ENCODE measurements at places on chromosomes 6 and 20.

DNA sequence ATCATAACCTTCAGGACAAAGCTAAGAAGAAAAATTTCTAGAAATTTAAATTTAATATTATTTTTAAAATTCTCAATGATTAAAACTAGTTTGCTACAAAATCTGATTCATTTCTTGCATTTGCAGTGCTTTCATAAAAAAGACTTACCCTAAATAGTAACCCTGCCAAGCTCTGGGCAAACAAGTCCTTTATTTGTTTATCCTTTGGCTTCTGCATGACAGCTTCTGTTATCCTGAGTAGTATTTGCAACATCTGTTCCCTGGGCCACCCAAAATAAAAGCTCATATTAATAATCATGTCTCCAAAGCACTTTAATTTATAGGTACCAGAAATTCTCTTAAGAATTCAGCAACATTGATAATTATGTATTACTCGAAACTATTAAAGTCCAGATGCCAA, 101.3 kb downstream of the RALGAPA2 start:
- no peak for DNase-seq

DNA sequence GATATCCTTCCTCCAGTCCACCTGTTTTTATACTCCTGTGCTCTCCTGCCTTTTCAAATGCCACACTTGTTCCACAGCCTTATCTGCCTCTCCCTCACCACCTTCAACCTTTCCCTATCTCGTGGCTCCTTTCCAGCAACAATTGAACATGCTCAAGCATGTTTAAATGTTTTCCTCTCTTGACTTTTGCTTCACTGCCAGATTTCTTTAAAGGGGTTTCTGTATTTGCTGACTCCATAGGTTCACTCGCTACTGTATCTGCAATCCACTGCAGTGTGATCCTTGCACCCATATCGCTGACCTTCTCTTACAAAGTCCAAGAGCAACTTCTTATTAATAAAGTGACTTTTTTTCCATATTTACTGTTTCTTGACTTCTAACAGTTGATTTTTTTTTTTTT, 11.2 kb upstream of the GMNN start:
- no peak for DNase-seq

- no peak for DNase-seq
Observed at GRCh38 chr6:301526-301925, 9.2 kb downstream of the DUSP22 start.

- DNase-seq, result no peak
Observed at GRCh38 chr20:59770270-59770669, 163.2 kb downstream of the SYCP2 start.

GRCh38 chr6:120935016-120935415, 399.3 kb downstream of the TBC1D32 start:
- DNase-seq, result no peak

DNA sequence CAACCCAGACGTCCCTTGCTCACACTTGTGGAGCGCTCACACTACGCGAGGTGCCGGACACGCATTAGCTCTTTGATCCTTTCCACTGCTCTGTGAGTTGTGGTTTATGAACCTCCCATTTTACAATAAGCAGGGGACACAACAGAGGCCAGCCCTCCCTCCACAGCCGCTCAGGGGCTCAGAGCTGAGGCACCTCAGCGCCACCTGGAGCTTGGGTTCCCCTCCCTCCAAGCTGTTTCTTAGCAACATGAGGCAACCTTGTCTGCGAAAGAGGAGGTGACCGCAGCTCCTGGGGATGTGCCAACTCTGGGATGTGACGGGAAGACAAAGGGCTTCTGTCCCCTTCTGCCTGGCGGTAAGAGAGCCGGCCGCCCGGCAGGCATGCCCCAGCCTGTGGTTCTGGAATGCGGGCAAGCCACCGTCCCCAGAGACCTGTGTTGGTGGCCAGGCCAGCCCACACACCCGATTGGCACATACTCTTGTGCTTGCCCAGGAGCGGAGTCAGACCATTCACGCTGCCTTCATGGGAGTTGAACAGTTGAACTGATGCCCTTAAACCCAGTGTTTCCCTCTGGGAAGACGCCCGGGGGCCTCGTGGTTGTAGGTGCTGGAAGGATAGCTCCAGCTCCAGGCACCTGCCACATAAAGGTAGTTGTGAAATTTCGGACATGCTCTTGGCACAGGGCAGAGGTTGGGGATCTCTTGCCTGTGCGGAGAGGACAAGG, 44.5 kb downstream of the RBM38 start:
- DNase-seq, result peak; percentile 19

DNA sequence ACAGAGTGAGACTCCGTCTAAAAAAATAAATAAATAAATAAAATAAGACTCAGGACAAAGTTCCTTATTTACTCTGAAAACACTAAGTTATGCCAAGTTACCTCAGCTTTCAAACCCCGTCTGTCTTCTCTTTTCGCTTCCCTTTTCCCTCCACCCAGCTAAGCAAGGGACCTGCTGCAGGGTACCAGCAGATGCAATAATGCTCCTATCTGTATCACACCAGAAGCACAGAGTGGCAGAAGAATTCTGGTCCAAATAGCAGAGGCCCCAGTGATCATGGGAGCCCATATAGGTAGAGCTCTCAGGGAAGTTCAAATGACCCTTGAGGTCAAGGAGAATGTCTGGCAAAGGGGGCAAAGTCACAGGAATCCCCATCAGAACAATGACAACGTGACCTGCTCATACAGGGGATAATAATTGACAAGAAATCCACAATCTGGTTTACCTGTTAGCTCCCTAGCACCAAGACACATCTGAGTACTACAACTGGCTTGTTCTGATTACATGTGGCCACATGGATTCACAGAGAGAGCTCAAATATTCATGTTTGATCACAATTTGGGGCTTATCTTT, 8.7 kb downstream of the GCM1 start:
- no peak for DNase-seq

GRCh38 chr6:167839343-167839742, 12.6 kb downstream of the AFDN start:
- no peak for DNase-seq

- no peak for DNase-seq
Observed at GRCh38 chr20:32204205-32205109, 3.1 kb downstream of the PLAGL2 start.

DNA sequence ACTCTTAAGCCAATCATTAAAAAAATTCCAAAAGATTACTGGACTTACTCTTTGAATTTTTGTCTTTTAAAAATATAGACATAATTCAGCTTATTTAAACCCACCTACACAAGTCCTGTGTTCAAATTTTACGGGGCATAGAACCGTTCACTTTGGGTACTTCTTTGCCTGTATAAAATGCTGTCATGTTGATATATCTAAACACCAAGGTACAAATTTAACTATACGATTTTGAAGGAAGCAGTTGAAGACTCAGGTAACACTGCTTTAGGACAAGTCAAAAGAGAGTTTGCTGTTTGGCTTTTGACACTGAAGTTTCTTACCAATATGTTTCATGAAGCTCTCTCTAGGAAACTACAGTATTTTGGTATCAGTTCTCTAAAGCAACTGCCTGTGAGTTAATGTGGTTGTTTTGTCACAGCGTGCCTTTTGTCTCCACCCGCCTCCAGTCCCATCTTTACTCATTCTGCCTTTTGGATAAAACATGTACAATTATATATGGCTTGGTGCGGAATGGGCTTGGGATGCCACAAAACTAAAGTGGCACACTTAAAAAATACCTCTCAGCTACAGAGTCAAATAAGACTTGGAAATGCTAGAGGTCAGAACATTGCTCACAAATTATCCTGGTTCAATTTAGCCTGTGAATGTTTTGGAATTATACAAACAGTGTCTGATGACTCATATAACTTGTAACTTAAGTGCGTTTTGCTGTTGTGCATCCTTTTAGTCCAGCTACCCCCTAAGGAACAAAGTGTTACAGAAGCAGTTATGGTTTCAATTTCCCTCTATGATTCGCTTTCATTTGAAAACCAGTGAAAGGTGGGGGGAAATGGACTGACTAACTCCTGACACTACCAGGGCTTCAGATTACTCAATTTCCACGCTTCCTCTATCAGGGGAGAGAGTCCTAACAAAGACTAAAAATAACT, 38.7 kb downstream of the RGS17 start:
- no peak for DNase-seq

DNA sequence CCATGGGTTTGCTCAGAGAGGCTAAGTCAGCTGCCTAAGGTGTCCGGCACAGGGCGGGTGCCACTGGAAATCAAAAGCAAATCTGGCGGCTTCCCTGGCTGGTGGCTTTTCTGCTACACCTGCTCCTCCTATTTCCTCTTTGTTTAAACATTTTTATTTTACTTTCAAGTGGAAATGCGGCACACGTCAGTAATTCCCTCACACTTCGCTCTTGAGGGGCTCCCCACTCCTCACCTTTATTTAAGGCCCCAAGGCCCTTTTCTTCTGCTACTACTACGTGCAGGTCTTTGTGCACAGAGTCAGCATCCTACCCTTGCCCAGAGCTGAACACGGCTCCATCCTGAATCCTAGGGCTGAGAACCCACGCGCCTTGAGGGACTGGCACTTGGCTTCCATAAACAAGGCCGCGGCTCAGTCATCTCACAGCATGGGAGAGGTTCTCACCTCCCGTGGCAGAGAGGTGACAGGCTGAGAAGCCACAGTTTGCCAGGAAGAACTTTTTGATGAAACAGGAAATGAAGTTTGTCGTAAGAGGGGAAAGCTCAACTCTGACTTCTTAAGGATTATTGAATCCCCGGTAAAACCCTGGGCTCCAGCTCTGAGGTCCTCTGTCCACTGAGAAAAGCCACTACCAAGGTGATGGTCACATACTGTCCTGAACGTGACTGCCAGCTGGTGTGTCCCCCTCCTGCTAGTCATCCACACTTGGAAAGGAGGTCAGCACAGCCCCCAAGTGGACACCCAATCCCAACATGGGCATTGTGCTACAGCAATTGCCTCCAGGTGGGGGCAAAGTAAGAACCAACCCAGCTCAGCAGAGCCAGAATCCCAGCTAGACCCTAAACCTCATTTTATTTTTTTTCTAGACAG, 48.0 kb downstream of the NFATC2 start:
- no peak for DNase-seq

DNA sequence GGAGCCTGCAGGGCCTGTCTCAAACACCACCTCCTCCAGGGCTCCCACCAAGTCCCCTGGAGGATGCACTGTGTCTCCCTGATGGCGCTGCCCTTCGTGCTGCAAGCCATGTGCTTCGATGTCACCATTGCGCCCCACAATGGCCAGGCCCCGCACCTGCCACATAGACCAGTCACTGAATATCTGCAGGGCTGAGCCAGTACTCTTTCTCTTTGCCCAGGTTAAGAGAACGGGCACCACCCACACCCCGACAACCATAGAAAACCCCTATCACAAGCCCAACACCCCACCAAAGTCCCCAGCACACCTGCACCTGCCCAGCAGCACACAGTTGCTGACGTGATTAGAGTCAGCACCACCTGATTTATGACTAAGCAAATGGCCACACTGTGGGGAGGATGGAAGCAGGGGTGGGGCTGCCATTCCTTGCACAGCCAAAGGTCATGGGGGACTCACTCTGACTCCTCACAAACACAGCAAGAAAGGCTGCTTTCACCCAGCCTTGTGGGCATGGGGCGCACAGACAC, 104.3 kb downstream of the SLC23A2 start:
- no peak for DNase-seq

DNA sequence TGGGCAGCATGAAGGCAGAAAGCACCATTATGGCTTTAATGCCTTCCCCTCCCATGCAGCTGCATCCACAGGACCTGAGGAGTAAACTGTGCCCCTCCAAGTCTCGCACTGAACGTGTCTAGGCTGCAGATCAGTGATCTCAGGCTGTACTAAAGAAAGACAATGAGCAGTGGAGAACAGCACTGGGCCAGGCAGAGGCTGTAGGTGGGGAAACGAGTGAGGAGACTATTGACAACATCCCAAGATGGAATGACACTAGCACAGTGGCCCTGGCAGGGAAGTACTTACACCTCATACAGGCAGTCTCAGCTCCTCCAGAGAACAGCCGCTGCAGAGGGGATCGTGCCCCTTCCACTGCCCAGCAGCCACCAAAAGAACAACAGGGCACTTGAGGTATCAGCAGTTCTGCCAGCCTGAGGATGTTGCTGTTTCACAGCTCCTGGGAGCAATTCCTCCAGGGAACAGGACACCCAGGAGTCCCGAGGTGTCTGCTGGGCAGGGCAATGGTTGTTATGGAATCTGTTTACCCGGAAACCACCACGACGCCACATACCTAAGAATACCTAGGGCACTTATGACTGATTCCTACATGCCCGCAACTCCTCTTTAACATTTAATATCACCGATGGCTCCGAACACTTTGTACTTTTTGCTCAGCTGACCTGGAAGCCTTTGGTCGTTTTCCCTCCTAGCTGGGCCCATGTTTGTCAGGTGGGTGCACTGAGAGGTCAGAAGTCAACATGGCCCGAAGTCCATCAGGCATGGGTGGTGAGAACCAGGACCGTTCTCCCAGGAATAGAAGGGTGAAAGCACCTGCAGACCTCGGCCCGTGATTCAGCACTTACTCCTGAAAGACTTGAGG, 79.1 kb downstream of the SLC22A23 start:
- no peak for DNase-seq

GRCh38 chr6:129478379-129478778, 231.6 kb downstream of the ARHGAP18 start:
- DNase-seq, result no peak

- no peak for DNase-seq
Observed at GRCh38 chr20:22905658-22906057, 129.5 kb upstream of the SSTR4 start.

DNA sequence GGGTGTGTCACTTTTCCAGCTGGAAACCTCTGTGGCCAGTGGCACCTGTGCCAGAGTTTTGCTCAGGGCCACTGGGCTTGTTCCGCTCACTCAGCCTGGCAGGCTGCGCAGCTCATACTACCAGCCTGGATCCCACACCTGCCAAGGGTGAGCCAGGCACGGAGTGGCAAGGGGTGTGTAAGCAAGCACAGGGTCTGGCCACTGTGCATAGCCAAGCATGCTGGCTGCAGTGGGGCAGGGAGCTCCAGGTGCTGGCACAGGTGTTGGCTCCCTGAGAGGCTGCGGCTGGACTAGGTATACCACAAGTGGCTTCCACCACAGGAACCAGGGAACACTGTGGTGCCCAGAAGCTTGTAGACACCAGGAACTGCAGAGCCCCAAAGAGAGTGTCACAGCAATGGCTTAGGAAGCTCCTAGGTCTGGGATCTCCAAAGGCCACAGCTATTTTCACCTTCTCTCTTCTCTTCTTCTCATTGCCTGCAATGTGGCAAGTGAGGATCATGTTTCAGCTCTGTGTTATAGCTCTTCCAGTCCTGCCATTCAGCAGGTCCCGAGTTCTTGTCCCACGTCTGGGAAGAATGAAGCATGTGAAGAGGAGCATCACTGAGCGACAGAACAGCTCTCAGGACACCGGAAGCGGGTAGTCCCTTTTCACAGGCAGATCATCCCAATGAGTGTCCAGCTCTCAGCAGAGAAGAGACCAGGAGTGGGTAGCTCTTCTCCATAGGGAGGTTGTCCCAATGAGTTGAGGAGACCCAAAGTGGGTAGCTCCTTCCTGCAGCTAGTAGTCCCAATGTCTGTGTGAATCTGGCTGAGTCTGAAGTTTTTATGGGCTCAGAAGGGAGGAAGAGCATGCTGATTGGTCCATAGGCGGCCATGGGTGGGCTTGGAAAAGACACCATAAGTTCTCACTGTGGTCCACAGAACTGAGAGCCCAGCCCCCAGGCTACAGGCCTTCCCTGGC, 41.3 kb downstream of the WASF1 start:
- no peak for DNase-seq

- no peak for DNase-seq
Observed at GRCh38 chr6:17881085-17881858, 106.2 kb downstream of the KIF13A start.

All from activated CD4-positive, alpha-beta T cell treated with anti-CD3 and anti-CD28 coated beads for 1 hour (primary cell).